ENCODE measurements at places on chromosomes 3 and 15. TPM values are rescaled to one million over a fixed set of nuclear protein-coding genes. Genes with fewer than 3 reads are reported as not detected.

Gene SYNPR
- total RNA-seq = not detected

Gene APEH
- 60.8 TPM for total RNA-seq

GRCh38 chr15:48802867-48803266 lies 8.0 kb downstream of the CEP152 start:
- DNase-seq = no peak

Gene EIF4E3
- total RNA-seq = 20.3 TPM

Gene TAMM41
- 17.2 TPM for total RNA-seq
